Urinary bladder (tissue), 4 donors: ENCODE measurements at places on chromosomes 11 and 22. TPM values are rescaled to one million over a fixed set of nuclear protein-coding genes. Genes with fewer than 3 reads are reported as not detected.

GRCh38 chr11:59833602-59834001 is 11.7 kb downstream of the CBLIF start:
- DNase-seq: no peak

ANO9 gene
- total RNA-seq: 1.3 TPM

CXCR5 gene
- total RNA-seq: not detected

TMEM9B gene
- total RNA-seq: 30.0 TPM
